ENCODE measurements at places on chromosomes 1 and 21.

GRCh38 chr1:2237773-2238172 is 9.7 kb downstream of the SKI start:
- DNase-seq = no peak

- no peak for DNase-seq
Measured at GRCh38 chr1:234598974-234599616, 10.9 kb downstream of the IRF2BP2 start.

DNA sequence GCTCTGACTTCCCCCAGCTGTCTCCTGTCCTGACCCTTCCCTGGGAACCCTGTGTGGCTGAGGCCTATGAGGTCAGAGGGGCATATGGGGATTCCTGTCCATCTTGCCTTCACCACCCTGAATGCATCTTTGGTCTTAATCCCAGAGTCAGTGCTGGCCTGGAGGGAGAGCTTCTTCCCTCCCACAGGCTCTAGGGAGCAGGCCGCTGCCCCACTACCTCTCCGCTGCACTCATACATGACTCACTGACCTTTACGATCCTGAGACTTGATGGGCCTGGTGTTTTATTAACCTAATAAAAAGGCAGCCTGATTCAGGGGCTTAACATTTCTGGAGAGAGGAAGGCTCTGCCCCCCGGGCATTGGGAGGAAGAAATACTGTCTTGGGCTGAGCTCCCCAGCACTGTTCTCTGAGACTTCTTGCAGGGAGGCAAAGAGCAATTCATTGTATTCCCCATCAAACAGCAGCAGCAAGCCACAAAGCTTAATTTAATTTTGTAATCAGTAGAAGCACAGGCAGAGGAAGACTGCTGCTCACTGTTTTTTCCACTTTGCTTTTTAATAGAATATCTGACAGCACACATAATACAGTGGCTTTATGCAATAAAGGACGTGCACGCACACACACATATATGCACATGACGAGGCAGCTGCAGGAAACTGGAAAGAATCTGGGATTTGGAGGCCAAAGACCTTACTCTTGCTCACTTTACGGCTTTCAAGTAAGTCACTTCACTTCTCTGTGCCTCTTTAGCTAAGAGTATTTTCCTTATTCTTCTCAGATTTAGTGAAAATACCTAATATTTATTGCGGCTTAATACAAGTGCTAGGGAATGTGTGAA is 89.2 kb upstream of the GRIK3 start:
- DNase-seq = no peak

GRCh38 chr1:11341901-11342552 is 69.0 kb downstream of the UBIAD1 start:
- no peak for DNase-seq

DNA sequence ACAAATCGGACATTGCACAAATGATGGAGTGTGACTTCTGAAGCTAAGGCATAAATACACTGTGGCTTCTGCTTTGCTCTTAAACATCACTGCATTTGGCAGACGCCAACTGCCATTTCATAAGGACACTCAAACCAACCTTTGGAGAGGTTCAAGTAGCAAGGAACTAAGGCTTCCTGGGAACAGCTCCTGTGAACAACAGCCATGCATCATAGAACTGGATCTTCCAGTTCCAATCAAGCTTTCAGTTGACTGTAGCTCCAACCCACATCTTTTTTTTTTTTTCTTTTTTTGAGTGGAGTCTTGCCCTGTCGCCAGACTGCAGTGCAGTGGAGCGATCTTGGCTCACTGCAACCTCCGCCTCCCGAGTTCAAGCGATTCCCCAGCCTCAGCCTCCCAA is 10.7 kb upstream of the HUNK start:
- no peak for DNase-seq

- no peak for DNase-seq
Measured at GRCh38 chr1:15031251-15031933, 122.2 kb upstream of the TMEM51 start.

GRCh38 chr1:201742476-201742875 is 86.5 kb upstream of the IPO9 start:
- no peak for DNase-seq

GRCh38 chr1:29865051-29865450 is 628.7 kb downstream of the PTPRU start:
- DNase-seq = no peak

- DNase-seq = no peak
Measured at GRCh38 chr21:45228171-45228641, 59.5 kb downstream of the POFUT2 start.

- peak; percentile 83 for DNase-seq
Measured at GRCh38 chr1:37808369-37809319, 636 bp upstream of the YRDC start.

DNA sequence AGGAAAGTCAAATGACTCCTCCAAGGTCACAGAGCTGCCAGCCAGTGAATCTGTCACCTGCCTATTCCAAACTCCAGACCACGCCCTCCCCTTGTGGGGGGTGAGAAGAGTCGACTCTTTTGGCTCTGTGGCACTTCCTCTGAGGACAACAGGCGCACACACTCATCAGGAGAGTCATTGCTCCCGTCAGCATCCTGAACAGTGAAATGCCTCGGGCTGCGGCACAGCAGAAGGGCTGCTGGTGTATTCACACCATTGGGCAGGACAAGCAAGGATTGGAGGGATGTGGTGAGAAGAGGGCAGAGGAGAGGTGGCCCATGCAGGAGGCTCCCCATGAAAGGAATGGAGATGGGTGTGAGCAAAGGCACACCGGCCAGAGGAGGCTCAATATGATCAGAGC is 239.0 kb downstream of the TOMM20 start:
- DNase-seq = no peak

DNA sequence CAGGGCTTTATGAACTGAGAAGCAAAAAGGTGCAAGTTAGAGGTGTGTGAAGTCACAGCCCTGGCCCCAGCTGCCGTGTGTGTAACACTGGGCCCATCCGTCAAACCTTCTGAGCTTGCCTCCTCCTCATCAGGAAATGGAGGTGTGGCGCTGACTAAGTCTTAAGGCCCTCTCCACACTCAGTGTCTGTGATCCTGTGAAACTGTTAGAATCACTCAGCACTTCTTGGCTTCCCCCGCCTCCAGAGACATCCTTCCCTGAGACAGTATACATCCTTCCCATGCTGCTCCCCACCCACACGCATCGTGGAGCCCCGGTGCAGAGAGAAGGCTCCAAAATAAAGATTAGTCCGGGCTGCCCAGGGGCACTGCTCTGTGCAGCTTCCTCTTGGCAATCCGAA is 33.3 kb downstream of the LRP8 start:
- DNase-seq = no peak

DNA sequence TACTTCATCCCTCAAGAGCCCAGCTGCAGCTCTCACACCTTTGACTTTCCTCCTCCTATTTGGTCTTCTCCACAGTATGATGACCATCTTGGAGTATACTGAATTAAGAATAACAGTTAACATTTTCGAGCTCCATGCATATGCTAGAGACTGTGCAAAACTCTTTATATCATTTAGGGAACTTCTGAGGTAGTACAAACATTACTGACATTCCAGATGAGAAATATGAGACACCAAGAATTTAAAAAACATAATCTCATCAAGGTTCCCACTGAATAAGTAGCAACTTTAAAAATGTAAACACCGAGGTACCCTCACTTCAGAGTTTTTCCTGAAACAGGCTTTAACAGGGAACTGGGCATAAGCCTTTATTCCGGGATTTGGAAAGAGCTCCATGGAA is 22.7 kb downstream of the FMO3 start:
- DNase-seq = no peak

DNA sequence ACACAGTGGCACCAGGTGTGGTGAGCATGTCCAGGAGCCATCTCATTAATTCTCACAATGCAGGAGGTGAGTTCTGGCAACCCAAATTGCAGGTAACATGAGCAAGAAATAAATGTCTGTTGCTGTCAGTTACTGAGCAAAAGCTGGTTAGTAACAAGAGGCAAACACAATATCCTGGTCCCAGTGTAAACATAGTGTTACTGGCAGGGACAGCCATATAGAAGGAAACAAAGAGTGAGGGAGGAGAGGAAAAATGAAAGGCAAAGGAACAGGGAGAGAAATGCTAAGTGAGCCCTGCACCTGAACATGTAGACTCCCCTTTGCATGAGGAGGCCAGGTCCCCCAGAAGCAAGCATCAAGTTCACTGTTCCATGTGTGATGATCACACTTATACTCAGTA is 203.6 kb downstream of the TRABD2B start:
- no peak for DNase-seq

DNA sequence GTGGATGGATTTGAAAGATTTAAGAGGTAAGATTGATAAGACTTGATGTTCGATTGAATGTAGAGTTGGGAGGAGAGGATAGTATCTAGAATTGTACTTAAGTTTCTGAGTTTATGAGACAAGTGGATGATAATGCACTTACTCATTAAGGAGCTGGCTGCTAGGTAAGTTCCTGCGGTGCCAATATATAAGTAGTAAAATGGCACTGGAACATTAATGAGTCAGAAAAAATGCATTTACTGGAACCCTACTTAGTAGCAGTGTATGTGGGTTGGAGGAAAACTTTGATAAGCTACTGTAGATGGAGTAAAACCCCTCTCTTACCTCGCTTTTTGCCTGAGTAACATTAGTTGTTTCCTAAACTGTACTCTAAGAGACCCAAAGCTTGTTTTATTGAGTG is 68.2 kb downstream of the ZFYVE9 start:
- DNase-seq = no peak

GRCh38 chr21:17668479-17669140 is 55.9 kb upstream of the BTG3 start:
- DNase-seq = no peak

DNA sequence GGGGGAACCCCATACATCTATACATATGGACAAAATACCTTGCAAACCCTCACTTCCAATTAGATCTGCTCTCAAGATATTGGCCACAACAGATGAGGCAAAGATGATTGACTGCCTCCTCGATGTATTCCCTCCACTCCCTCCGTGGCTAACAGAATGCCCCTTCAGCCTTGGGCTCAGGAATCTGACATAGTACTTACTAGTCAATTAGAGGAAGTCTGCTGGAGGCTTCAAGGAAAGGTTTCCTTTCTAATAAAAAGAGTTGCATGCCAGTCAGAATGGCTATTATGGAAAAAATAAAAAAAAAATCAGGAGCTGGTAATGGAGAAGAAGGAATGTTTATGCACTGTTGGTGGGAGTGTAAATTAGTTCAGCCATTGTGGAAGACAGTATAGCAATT is 90.4 kb upstream of the VAV3 start:
- no peak for DNase-seq

All from cardiac septum (tissue), 1 donor.